ENCODE measurements at places on chromosomes 2 and 18.

DNA sequence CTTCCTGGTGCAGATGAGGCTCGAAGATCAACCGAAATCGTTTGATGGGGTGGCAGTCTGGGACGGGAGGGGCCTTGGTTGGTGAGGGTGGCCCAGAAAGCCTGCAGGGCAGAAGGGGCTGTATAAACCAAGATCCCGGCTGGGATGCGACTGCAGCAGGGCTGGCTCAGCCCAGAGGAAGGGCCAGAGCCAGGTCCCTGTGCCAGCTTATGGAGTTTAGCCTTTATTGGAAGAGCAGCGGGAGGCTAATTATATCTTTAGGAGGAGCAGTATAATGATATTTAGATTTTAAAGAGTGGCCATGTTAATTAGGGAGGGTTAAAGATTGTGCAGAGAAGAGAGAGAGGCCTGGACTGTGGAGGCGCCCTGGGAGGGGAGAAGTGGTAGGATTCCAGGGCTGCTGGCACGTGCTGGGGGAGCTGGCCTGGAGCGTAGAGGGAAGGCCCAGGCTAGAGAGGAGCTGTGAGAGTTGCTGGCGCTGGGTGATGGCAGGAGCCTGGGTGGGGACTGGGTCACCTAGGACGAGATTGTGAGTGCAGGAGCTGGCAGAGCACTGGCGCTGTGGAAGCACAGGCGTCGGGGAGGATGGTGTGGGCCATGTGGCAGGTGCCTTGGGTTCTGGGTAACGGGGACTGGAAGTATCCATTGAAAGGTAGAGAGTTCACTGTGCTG lies 25.1 kb downstream of the TRAF3IP1 start:
- DNase-seq: no peak

DNA sequence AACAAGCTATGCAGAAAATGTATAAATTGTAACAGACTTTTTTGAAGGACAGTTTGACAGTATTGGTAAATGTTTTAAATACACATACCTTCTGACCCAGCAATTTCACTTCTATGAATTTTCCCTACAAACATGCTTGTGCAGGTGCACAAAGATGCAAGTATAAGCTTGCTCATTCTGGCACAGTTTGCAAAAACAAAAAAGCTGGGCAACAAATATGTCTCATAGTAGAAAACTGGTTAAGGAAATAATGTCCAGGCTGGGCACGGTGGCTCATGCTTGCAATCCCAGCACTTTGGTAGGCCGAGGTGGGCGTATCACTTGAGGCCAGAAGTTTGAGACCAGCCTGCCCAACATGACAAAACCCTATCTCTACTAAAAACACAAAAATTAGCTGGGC lies 96.9 kb upstream of the NEDD4L start:
- no peak for DNase-seq

- DNase-seq: no peak
These were observed 9.5 kb downstream of the KCNK3 start for GRCh38 chr2:26702025-26702424.

DNA sequence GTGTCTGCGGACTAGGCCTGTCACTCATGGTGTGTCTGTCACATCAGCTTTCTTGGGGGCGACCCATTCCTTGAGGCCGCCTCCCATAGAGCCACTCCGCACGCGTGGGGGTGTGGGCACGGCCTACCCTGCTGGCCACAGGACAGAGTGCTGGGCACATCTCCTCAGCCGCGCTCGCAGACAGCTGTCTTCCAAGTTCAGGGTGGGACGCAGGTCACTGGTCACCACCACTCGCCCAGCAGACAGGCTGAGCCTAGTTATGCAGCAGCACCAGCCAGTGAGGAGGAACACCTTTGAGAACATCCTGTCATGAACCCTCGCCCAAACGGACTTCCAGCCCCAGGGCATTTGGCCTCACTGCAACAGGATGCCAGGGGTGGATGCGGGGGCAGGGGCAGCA lies 30.8 kb upstream of the BIN1 start:
- no peak for DNase-seq

DNA sequence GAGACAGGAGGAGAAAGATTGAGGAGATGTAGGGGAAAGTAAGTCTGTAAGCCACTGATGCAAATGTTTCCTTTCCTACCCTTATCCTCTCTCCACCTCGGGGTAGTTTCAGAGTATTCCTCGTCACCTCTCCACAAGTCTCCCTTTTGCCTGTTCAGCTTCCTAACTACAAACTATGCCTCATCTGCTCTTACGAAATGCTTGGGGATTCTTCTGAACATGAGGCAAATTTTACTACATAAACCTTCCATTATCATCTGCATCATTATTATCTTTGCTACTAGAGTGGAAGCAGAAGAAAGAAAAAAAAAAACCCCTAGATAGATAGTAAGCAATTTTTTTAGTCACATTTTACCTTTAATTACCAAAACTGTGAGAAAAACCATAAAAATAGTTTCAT lies 43.1 kb upstream of the CWC22 start:
- DNase-seq: no peak

DNA sequence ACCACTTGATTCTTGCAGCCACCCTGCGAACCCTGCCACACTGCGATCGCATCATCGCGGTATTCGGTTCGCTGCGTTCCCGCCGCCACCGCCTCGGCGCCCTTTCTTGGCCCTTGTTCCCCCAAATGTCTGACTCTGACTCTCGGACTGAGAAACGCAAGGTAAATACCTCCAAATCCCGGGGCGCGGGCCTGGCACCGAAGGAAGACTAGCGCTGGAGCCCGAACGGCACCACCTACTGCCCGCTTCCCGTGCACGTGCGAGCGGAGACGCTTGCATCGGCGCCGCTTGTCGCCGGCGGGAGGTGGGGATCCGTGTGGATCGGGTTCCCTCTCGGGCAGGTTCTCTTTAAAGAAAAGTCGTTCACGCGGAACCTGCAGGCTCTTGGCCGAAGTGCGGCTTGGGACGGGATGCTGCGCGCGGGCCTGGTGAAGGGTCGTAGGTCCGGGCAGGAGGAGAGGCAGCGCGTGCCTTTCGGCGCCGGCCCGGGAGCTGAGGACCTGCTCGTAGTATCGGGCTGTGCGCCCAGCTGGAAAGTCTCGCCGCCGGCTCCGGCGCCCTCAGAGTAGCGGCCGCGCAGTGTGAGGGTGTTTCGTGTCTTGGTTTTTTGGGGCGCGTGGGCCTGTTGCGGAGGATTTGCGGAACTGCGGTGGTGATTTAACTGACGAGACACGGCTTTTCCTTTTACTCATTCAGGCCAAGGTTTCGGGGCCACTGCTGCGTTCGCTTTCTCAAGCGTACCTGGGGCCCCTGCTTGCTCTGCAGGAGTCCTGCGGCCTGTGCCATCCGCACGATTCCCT lies 514 bp downstream of the BCL2L11 start:
- peak; percentile 7 for DNase-seq

DNA sequence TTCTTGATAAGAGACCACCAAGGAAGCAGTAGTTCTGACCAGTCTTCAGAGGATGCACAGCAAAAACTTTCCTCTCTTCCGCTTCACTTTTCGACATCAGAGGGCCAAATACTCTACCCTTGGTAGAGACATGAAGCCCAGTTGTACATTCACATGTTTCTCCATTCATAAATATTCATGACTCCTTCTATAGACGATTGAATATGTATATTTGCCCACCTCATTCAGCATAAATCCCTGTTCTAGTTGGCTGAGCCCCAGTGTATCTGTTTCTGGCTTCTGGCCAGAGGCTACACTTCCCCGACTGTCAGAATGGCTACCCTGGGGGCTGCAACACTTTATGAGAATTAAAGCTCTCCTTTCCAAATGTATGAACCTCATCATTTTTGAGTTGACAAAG lies 258.5 kb downstream of the ASXL3 start:
- DNase-seq: no peak

GRCh38 chr2:83990636-83991035 lies 468.4 kb downstream of the SUCLG1 start:
- DNase-seq: no peak

- DNase-seq: no peak
These were observed 237.4 kb downstream of the RNF144A start for GRCh38 chr2:7154656-7155055.

- DNase-seq: no peak
These were observed 24.2 kb upstream of the EFEMP1 start for GRCh38 chr2:55947752-55948151.

DNA sequence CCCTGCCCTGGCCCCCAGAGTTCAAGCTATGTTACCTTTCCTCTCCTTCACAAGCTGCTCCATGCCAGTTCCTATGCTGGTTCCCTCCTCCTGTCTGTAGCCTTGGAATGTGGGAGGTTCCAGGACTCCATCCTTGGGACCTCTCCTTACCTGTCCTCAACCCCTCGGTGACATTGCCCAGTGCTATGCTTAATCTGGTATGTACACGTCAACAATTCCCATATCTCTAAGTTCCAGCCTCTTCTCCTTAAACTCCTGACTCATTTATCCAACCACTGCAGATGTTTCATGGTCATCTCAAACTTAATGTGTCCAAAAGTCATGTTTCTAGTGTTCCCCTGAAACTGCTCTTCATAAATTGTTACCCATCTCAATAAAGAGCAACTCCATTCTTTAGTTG lies 160.8 kb downstream of the TNS1 start:
- DNase-seq: no peak

GRCh38 chr18:26406854-26407517 lies 141.4 kb downstream of the KCTD1 start:
- no peak for DNase-seq

GRCh38 chr2:220296174-220296573 lies 668.7 kb downstream of the SLC4A3 start:
- DNase-seq: no peak

DNA sequence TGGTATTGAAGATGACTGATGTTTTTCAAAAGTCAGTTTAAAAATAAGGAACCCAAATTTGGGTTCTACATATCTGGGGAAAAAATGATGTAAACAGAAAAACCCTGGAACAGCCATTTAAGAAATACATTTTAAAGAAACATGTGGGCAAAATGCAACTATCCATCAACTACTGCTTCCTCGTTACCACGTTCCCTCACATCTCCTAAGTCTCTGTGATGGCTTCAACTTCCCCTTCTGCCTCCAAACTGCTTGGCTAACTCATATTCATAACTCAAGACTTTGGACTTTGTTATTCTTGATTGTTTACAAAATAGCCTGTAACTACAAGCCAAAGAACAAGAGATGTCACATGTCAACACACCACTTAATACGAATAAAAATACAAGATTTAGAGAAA lies 116.3 kb downstream of the DYM start:
- DNase-seq: no peak

DNA sequence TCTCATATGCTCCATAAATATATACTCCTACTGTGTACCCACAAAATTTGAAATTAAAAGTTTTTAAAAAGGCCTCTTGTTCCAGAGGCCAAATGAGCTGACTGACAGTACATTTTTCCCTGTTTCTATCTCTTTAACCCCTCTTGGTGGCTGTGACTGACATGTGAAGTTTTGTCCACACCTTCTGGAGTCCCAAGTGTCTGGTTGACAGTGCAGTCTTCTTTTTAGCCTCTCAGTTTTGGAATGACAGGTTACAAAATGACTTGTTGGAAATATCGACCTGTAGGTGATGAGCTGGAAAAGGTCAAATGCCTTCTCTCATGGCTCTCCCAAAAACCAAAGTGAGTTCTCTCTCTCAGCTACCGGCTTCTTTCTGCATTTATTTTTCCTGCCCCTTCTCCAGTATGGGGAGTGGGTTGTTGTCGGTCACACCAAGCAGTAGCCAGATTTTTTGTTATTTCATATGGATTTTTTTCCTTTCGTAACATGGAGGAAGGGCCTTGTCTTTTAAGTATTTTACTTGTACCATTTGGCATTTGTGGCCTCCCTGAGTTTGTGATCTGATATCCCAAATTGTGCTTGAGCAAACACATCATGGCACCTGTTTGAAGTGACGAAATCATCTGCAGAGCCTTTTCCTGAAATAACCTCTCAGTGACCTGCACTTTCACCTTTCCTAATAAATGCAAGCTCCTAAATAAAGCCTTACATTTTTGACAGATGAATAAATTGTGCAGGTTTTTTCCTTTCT lies 143.9 kb downstream of the ESCO1 start:
- no peak for DNase-seq

- no peak for DNase-seq
These were observed 185.3 kb downstream of the NYAP2 start for GRCh38 chr2:225584796-225585195.

GRCh38 chr2:110732422-110733413 lies at the start of gene ACOXL:
Gene ACOXL (plus strand): TSS chr2:110732573. CDS start chr2:110768390, 35,817 bp downstream.
- DNase-seq: no peak

All from stimulated activated CD4-positive, alpha-beta T cell treated with anti-CD3 and anti-CD28 coated beads, Interleukin-15, amount 100 ng/mL, for 48 hours (primary cell).